Mesothelial cell of epicardium (in vitro differentiated cells): ENCODE measurements at places on chromosomes 16 and 17.

DNA sequence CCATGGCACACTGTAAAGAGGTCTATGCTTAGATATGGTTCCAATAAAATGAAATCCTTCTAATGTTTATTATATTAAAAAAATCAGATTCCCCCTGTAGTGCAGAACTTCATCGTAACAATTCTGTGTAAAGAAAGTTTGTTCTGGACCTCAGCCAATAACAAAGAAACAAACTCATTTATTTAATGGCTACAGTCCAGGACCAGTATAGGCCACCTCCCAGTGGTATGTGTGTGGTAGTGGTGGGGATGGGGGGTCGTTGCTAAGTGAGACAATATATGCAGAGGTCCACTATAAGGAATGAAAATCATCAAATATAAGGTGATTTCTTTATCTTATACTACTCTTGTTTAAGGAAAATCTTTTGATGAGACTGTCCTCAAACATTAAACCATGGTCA lies 136.4 kb downstream of the CDK5R1 start:
- DNase-seq: no peak
- no peak overlapping the region for H3K27ac ChIP-seq
- peaks cover 4% of the 10 kb centered on the region for H3K36me3 ChIP-seq

DNA sequence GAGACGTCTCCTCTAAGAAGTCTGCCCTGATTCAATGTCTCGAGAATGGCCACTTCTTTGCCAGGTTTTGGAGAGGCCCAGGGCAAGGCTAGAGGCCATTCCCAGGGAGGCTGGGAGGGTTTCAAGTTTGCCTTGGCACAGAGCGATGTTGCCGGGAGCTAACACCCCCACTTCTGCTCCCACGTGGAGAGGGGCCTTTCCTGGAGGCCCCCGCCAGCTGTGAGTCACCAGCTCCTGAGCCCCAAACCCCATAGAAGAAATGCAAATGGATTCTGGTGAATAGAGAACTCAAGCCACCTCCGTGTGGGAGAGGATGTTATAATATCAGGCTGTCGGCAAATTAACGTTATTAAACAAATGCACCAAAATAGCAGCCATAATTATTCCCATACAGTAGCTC lies 62.2 kb downstream of the CACNG5 start:
- no peak for DNase-seq
- H3K4me3 ChIP-seq: no peak overlapping the region
- H3K36me3 ChIP-seq: no peaks in the 10 kb centered on the region
- peaks cover 16% of the 10 kb centered on the region for H3K27me3 ChIP-seq

- H3K27ac ChIP-seq: peak overlapping the region; percentile 94
- peaks cover 44% of the 10 kb centered on the region for H3K4me1 ChIP-seq
- peaks cover 37% of the 10 kb centered on the region for H3K36me3 ChIP-seq
- DNase-seq: peak; percentile 61
- H3K4me3 ChIP-seq: peak overlapping the region; percentile 5
These were observed 32.1 kb downstream of the IST1 start for GRCh38 chr16:71927383-71927782.

DNA sequence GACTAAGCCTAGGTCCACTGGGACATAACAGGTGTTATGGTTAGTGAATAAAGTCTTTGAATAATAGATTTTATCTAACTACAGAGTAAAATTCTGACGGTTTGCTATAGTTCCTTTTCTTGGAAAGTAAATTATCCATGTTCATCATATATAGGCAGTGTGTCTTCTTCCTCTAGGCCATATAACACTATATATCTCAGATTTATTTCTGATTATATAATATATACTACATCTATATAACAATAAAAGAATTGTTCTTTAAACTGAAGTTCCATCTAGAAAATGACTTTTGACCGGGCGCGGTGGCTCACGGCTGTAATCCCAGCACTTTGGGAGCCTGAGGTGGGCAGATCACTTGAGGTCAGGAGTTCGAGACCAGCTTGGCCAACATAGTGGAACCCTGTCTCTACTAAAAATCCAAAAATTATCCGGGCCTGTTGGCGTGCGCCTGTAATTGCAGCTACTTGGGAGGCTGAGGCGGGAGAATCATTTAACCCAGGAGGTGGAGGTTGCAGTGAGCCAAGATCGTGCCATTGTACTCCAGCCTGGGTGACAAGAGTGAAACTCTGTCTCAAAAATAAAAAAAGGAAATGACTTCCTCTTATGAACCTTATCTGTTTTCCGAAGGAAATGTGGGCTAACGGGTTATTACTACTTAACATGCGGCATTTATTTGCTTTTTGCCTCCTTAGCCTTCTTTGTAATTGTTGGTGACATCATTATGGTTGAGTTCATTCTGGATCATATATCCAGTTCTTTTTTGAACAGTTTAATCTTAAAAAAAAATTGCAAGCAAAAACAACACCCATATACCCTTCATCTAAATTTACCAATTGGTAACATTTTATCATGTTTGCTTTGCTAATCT lies 29.2 kb downstream of the NOL11 start:
- peaks cover 21% of the 10 kb centered on the region for H3K36me3 ChIP-seq
- H3K4me1 ChIP-seq: no peaks in the 10 kb centered on the region
- no peak for DNase-seq
- H3K27me3 ChIP-seq: no peaks in the 10 kb centered on the region

DNA sequence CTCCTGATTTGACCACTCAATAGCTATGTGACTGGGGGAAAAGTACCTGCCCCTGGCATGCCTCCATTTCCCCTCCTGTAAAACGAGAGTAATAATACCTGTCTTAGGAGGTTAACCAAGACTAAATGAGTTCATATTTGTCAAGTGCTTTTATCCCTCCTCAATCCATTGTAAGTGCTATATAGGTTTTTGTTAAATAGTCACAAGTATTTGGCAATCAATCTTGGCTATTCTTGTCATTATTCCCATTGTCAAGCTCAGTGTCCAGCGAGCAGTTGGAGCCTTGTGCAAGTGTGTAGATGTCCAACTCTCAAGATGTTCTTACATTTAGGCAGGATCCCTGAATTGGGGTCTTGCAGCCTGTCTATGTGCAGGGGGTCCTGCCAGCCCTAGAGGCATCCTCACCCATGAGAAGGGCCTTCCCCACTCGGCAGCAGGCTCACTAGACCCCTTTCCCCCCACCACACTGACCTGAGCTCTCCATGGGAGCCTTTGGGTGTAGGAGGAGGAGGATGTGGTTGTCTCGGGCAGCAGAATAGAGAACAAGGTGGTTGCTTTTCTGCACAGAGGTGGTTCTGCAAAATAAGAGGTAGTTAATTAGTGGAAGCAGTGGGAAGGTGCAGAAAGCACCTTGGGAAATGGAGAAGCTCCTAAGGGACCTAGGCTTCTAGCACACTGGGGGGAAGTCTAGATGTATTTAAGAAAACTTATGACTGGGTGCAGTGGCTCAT lies 18.0 kb downstream of the PIK3R6 start:
- H3K36me3 ChIP-seq: no peaks in the 10 kb centered on the region
- H3K27me3 ChIP-seq: no peaks in the 10 kb centered on the region
- H3K4me3 ChIP-seq: no peak overlapping the region
- H3K27ac ChIP-seq: no peak overlapping the region
- no peak for DNase-seq
- H3K4me1 ChIP-seq: no peaks in the 10 kb centered on the region

DNA sequence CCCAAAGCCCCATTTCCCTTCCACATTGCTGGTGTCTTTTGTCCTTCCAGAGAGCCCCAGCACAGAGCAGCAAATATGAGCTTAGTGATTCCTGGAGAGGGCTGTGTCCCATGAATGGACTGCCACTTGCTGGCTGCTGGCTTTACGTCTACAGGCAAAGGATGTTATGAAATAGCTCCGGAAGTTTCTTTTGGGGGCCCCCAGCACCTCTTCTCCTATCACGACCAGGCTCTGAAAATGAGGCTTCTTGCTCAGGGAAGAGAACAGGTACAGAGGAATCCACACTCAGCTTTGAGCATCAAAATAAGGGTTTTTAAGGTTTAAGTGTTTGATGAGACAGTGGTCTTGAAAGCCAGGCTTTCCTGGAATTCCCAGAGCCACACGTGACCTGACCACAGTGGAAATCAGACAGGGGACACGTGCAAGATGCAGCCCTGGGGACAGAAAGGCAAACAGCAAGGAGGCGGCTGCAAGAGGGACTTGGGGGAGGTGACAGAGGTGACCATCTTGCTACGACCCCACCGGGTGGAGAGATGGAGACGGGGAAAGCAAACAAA lies 58.1 kb downstream of the ZDHHC7 start:
- H3K4me3 ChIP-seq: no peak overlapping the region
- H3K36me3 ChIP-seq: no peaks in the 10 kb centered on the region
- H3K4me1 ChIP-seq: peaks cover 21% of the 10 kb centered on the region
- peak overlapping the region; percentile 97 for H3K27ac ChIP-seq
- no peaks in the 10 kb centered on the region for H3K27me3 ChIP-seq

DNA sequence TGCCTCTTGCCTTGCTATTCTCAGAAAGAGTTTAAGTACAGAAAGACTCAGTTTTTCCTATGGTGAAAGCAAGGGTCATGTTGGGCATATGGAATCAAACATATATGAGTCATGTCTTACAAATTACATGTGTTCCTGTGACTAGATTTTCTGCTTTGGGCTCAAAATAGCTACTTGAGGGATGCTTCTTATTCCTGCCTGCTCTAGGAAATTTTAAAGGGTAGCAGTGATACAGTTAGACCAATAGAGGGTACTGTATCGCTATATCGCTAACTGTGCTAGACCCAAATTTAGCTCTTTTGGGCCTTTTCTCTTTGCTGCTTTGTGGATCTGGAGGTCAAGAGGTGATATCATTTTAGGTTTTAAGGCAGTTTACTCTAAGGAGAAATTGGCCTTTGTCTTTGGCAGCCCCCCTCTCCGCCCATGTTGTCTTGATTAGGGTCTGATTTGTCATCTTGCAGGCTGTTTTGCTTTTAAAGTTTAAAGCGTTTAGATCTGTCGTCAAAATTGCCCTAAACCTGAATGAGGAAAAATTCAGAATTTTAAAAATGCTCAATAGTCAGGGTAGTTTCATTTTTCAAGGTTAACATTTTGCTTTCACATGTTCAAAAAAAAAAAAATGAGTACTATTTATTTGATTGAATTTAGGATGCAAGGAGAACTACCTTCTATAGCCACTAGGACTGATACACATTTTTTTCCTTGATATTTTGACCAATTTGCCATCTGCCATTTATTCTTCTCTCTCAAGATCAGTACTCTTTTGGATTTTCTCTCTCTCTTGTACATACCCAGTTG lies 8.8 kb downstream of the NFATC3 start:
- no peaks in the 10 kb centered on the region for H3K36me3 ChIP-seq
- peak overlapping the region; percentile 4 for H3K27ac ChIP-seq

- H3K27ac ChIP-seq: no peak overlapping the region
- no peak for DNase-seq
These were observed 24.8 kb upstream of the SIAH1 start for GRCh38 chr16:48409839-48410632.

DNA sequence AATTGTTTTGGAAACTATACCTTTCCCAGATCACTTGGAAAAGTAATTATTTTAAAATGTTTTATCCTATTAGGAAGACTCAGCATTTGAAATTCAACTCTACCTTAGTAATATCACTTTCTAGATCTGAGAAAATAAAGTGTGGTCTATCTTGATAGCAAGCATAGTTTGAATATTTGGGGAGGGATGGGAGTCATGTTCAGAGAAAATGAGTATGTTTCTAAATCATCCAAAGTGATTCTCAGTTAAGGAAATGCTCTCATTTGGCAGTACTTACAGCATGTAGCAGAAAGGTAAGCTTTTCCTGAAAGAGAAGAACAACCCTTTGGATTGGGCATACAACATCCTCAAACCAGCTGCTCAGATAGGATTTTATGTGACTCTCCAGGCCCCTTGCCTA lies 6.9 kb downstream of the C17orf75 start:
- peaks cover 27% of the 10 kb centered on the region for H3K36me3 ChIP-seq
- no peak for DNase-seq
- H3K4me3 ChIP-seq: no peak overlapping the region
- H3K27ac ChIP-seq: no peak overlapping the region
- H3K4me1 ChIP-seq: peaks cover 5% of the 10 kb centered on the region

DNA sequence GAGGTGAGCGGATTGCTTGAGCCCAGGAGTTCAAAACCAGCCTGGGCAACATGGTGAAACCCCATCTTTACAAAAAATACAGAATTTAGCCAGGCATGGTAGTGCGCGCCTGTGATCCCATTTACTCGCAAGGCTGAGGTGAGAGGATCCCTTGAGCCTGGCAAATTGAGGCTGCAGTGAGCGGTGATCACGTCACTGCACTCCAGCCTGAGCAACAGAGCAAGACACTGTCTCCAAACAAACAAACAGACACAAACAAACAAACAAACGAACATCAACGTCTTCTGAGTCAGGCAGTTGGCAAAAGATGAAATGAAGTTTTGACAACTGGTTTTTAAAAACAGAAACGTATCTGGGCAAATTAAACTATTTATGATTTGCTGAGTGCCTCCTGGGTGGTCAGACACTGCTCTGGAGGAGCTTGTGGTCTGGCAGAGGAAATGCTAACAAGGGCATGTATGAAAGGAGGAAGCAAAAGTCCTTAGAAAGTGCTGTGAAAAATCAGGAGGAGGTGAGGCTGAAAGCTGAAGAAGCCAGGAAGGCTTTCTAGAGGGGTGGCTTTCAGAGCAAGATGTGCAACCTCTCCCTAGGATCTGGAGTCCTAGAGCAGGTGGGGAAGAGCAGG lies 10.2 kb upstream of the KRT20 start:
- H3K36me3 ChIP-seq: no peaks in the 10 kb centered on the region
- DNase-seq: no peak
- no peak overlapping the region for H3K27ac ChIP-seq
- H3K4me3 ChIP-seq: no peak overlapping the region
- peaks cover 6% of the 10 kb centered on the region for H3K4me1 ChIP-seq
- H3K27me3 ChIP-seq: peaks cover 24% of the 10 kb centered on the region

- no peak for DNase-seq
- peaks cover 73% of the 10 kb centered on the region for H3K4me1 ChIP-seq
- no peaks in the 10 kb centered on the region for H3K27me3 ChIP-seq
- peaks cover 3% of the 10 kb centered on the region for H3K36me3 ChIP-seq
- H3K27ac ChIP-seq: peak overlapping the region; percentile 94
- no peak overlapping the region for H3K4me3 ChIP-seq
These were observed 68.2 kb downstream of the SREBF1 start for GRCh38 chr17:17768424-17769088.

- peaks cover 7% of the 10 kb centered on the region for H3K36me3 ChIP-seq
- no peak for DNase-seq
- peaks cover 72% of the 10 kb centered on the region for H3K27me3 ChIP-seq
- H3K27ac ChIP-seq: no peak overlapping the region
- no peaks in the 10 kb centered on the region for H3K4me1 ChIP-seq
- H3K4me3 ChIP-seq: no peak overlapping the region
These were observed 1.2 kb upstream of the GNG13 start for GRCh38 chr16:801584-802363.

DNA sequence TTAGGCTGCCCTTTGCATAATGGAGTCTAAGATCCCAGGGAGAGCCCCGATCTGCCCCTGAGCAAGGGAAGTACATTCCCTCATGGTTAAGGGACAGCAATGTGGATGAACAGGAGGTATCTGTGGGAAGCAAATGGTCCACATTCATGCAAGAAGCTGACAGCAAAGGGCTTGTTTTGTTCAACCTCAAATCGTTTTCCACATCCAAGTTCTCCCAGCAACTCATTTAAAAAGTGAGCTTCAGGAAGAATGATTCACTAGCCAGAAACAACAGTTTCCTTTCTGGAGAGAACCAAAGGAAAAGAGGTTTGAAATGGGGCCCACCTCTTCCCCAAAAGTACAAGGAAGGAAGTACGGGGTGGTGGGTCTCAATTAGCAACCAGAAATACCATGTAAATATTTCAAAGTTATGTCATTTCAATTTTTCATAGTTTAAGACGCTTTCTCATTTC lies 9.4 kb downstream of the HSPB9 start:
- no peaks in the 10 kb centered on the region for H3K27me3 ChIP-seq
- H3K4me3 ChIP-seq: no peak overlapping the region
- no peak overlapping the region for H3K27ac ChIP-seq
- no peak for DNase-seq
- peaks cover 17% of the 10 kb centered on the region for H3K4me1 ChIP-seq

- no peak overlapping the region for H3K27ac ChIP-seq
- DNase-seq: no peak
- peaks cover 29% of the 10 kb centered on the region for H3K27me3 ChIP-seq
- H3K4me1 ChIP-seq: no peaks in the 10 kb centered on the region
These were observed 18.3 kb upstream of the RPTOR start for GRCh38 chr17:80526116-80526910.
